NCI-H1417 (cell line): ENCODE measurements at places on chromosomes 12 and 14.

GRCh38 chr12:26204612-26205289, 9.4 kb downstream of the SSPN start:
- DNase-seq: no peak

DNA sequence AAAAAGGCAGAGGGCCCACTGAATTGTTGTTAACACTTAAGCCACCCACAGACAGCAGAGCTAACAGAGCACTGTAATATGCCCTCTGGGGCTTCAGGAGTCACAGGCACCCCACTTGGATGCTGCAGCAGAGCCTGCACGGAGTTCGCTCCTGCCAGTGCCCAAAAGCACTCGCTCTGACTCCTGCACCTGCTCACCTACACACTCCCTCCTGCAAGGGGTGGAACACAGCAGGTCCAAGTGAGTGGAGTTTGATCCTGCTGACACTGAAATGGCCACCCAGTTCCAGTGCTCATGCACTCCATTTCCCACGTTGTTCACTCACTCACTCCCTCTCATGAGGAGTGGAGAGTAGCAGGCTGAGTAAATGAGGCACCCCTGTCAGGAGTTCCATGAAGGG, 68.8 kb downstream of the OSBPL8 start:
- DNase-seq: no peak

- no peak for DNase-seq
These were observed 335.7 kb downstream of the BMP4 start for GRCh38 chr14:53620890-53621289.

DNA sequence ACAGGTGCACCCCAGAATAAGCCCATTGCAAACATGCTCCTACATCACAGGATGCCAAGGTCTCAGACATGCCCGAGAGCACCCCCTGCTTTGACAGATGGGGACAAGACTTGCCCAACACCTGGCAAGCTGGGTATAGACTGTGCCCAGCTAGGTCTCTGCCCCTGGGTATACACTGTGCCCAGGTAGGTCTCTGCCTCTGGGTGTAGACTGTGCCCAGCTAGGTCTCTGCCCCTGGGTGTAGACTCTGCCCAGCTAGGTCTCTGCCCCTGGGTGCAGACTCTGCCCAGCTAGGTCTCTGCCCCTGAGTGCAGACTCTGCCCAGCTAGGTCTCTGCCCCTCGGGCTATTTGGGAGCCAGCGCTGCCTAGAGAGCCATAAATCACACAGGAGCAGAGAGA, 85.9 kb downstream of the CCDC88C start:
- DNase-seq: no peak

- DNase-seq: no peak
These were observed 13.2 kb upstream of the OVCH1 start for GRCh38 chr12:29510591-29511185.

GRCh38 chr14:31492759-31493498, 5.1 kb upstream of the GPR33 start:
- DNase-seq: no peak

GRCh38 chr14:67311868-67312267, 47.7 kb downstream of the ATP6V1D start:
- DNase-seq: no peak

DNA sequence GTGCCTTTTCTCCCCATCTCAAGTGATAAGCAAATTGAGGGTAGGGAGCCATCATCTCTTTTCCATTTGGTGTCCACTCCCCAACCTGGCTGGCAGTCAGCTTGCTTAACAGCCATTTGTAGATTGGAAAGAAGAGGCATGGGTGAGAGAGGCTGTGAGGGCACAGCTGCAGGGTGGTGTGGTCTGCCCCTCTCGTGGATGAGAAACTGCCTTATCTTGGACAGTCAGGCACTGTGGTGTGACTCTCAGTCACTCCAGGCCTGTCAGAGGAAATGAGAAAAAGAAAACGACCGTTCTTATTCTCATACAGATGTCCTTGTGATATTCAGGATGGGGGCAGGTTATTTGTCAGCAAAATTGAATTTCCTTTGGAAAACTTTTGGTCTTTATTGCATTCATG, 65.1 kb upstream of the SRSF5 start:
- DNase-seq: no peak

- DNase-seq: no peak
These were observed 3.7 kb upstream of the TMPRSS12 start for GRCh38 chr12:50839042-50839441.

DNA sequence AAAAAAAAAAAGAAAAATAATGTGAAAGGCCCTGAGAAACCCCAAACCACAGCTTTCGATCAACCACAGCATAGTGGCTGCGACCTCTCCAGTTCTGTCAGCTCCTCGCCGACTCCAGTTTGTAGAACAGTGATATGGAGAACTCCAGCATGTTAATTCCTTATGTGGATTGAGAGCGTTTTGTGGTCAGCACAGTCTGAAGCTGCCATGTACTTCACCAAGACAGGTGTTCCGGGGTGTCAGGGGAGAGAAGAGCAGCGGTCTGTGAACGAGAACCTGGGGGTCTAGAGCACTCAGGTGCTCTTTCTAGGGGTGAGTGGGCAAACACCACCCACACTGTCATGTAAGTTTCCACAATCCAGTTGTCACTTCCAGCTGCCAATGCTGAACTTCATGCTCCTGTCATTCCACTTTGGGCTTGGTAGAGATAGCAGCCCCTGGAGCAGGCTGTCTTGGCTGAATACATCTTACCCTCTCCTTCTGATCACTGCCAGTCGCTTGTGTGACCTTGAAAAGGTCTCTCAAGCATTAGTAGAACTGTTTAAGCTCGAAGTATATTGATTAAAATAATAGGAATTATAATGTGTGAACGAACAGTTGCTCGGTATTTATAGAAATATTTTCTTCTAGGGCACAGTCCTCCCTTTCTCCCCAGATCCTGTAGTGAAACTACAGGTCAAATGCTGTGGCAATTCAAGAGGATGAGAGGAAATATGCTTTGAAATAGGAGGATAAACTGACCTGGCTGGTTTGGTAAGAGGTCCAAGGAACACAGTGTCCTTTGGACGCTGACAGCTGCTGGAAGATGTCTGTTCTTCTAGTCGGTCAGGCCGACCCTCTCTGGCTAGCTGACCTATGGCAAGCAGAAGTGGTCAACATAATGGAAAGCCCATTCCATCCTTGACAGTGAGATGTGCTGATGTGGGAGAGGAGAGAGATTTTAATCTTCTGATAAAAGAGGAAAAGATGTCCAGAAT, 15.7 kb upstream of the MAX start:
- no peak for DNase-seq

- no peak for DNase-seq
These were observed 6.8 kb upstream of the NR4A1 start for GRCh38 chr12:52044292-52044983.

DNA sequence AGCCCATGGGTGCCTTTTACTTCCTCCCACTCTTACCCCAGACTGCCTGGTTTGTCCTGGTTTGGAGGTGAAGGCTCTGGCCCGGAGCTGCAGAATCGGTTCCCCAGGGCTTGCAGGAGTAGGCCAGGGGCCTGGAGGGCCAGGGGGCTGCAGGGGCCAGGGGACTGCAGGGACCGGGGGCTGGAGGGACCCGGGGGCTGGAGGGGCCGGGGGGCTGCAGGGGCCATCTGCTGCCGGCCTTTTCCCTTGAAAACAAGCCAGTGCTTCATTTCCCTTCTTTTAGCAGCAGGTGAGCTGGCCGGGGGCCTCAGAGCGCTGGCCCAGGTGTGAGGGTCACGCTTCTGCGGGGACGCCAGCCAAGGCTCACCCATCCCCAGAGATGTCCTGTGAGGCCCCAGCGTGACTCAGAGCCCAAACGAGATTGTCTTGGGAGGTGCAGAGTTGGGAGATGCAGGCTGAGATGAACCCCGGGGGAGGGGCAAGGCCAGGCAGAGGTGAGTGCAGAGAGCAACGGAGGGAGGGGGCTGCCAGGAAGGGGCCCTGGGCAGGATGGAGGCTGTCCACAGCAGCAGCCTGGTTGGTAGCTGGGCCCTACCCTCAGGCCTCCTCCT, 154.9 kb downstream of the KIF26A start:
- no peak for DNase-seq

GRCh38 chr14:68704736-68705720, 87.8 kb downstream of the ZFP36L1 start:
- DNase-seq: no peak

DNA sequence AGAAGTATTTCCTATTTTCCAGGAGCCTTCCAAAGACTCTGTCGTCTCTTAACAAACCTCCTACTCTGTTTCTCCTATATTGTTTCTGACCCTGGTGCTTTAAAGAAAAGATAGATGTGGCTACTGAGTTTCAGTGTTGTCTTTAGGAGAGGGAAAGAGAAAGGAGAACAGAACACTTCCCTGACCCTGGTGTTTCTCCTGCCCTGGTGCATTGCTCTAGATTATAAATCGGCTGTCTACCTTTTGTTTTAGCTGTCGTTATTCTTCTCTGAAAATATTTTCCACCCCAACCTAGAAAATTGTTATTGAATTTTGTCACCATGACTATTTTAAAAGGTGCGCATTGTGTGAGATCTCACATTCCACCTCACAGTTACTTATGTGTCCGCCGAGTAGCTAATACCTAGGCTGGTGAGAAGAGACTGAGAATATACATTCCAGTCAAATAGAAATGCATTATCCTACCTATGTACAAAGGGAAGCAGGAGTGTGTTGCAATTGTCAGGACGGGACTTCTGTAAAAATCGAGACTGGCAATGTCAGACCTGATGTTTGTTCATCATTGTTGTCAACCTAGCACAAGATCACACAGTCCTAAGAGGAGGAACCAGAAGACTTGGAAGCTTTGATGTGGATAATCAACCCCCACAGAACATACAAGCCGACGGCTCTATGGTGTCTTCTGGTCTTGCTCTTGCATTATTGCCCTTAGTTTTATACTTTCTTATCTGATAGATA, 108.7 kb upstream of the SLC38A4 start:
- no peak for DNase-seq

GRCh38 chr12:96093543-96094196, 58.3 kb upstream of the LTA4H start:
- DNase-seq: no peak

GRCh38 chr14:87567618-87568295, 425.2 kb downstream of the GALC start:
- no peak for DNase-seq

GRCh38 chr14:74979029-74979428, 23.6 kb upstream of the PGF start:
- no peak for DNase-seq

- DNase-seq: no peak
These were observed 10.0 kb downstream of the KNTC1 start for GRCh38 chr12:122537021-122537420.

DNA sequence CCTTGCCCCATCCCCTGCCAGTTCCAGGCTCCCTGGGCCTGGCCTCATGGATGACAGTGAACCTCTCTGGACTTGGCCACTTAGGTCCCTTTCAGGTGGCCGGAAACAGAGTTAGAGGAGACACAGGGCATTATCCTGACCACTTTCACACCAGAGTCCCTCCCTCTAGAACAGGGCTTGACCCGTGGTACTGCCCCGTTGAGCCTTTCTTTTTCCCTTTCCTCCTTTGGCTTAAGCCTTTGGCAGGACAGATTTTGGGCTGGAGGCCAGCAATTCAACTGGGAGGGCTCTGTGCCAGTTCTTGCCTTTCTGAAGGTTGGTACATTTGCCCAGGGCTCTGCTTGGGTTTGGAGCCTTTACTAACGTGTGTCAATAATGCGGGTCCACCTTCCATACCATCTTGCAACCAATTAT, 22.8 kb downstream of the TPCN1 start:
- no peak for DNase-seq
